Left cardiac atrium (tissue), 4 donors: ENCODE measurements at places on chromosomes 11 and 22. TPM values are rescaled to one million over a fixed set of nuclear protein-coding genes. Genes with fewer than 3 reads are reported as not detected.

GRCh38 chr11:11608783-11609232 is 13.0 kb downstream of the GALNT18 start:
- DNase-seq = no peak

DNA sequence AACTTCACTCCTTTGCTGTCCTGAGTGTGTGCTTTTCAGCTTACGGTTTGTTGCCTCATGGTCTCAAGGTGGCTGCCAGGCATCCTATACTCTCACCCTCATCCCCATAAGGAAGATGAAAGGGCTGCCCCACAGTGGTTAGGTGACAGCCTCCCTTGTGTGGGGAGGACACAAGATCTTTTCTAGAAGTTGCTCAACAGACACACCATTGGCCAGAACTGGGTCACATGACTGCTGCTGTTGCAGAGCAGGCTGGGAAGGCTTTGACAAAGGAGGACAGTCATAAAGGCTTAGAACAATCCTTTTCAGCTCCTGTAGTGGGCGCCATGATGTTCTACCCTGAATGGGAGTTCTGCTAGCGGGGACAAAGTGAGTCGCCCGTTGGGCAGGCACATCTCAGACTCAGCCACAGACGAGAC is 69.7 kb upstream of the RASD2 start:
- DNase-seq = no peak

DNA sequence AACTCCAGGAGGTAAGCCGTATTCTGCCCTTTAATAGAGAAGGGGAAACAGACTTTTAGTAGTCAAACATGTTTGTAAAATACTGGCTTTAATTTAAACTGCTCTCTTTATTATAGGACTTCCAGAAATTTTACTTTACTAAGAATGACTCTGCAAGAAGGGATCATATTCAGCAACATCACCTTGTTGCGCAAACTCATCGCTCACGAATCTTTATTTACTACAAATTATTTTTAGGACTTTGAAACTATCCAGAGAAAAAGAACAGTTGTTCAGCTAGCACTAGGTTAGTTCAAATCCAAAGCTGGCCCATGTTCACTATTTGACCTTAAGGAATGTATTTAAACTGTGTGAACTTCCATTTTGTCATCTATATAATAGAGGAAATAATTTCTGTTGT is 498.3 kb upstream of the TENM4 start:
- no peak for DNase-seq

The PANX2 gene
- total RNA-seq = 1.1 TPM

The TRIM6 gene
- total RNA-seq = 1.2 TPM

- DNase-seq = no peak
These were observed 8.8 kb upstream of the PPIL2 start for GRCh38 chr22:21657020-21657359.

The GDPD5 gene
- total RNA-seq = 12.3 TPM

The SLC7A4 gene
- 0.68 TPM for total RNA-seq

GRCh38 chr11:107631931-107632330 is 41.0 kb downstream of the ELMOD1 start:
- no peak for DNase-seq
